Stimulated activated CD4-positive, alpha-beta T cell treated with anti-CD3 and anti-CD28 coated beads, Interleukin-15, amount 100 ng/mL, for 24 hours (primary cell): ENCODE measurements at places on chromosomes 12 and 14.

DNA sequence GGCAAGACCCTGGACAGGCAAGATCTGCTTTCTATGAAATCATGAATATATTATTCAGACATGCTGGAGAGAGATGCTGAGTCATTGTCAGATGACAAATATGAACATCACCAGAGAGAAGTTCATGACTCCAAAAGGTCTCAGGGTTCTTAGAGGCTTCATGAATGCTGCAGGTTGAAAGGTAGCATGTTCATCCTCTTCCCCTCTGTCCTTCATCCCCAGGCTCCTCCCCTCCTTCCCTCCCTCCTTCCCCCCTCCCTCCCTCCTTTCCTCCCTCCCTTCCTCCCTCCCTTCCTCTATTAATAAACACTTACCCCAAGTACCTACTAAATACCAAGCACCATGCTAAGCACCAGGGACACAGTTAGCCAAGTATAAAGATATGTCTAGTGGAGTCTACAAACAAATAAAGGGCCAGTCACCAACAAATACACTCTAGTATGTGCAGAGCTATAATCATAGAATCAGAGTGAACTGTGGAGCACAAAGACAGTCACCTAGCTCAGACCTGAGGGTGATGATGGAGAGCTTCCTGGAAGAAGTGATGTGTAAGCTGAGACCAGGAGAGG, 46.2 kb downstream of the RPH3A start:
- DNase-seq, result no peak

GRCh38 chr12:121811434-121812319, 7.9 kb downstream of the SETD1B start:
- peak; percentile 76 for DNase-seq

GRCh38 chr12:15801770-15802744, 12.9 kb upstream of the EPS8 start:
- DNase-seq, result no peak

DNA sequence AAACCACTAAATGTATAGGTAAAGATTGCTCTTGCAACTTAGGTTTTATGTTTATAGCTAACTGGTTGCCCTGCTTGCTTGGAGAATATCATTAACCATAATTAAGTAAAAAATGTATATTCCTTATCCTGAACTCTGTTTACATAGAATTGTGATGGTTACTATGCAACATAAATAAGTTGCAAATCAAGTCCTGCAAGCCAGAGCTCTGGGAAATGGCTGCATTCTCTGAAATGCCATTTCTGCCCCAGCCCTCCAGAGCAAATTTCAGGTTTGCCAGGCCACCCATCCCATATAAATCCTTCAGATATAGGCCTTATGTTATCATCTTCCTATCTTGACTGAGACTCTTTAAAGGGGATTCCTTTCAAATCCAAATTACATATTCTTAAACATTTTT, 118.4 kb upstream of the MYF6 start:
- DNase-seq, result no peak

GRCh38 chr12:30211743-30212142, 428.0 kb upstream of the TMTC1 start:
- no peak for DNase-seq
